ENCODE measurements at places on chromosomes 13 and 19.

GRCh38 chr19:5436106-5436947, 18.9 kb upstream of the ZNRF4 start:
- no peak for DNase-seq

- no peak for DNase-seq
Observed at GRCh38 chr13:50070186-50070585, 54.9 kb downstream of the KCNRG start.

DNA sequence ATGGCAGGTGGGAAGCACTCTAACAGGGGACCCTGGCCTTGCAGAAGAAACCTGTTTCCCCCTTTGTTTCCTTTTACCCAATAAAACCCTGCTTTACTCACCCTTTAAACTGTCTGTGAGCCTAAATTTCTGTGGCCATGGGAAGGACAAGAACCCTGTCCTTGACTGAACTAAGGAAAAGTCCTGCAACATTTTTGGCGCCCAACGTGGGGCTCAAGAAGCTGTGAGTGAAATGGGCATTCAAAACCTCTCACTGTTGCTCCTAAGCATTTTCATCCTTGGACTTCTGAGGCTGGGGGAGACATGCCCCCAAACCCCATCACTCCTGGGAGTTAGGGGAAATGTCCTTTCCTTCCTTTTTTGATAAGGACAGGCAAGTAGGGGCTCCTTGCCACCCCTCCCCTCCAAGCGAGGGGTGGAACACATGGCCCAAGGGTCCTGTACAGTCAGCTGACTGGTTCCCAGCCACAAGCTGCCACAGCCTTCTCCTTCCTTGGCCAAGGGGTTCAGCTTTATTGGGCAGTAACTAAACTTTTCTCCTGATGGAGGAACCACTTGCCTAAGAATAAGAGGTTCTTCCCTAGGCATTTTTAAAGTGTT, 381.6 kb downstream of the KLF5 start:
- no peak for DNase-seq

DNA sequence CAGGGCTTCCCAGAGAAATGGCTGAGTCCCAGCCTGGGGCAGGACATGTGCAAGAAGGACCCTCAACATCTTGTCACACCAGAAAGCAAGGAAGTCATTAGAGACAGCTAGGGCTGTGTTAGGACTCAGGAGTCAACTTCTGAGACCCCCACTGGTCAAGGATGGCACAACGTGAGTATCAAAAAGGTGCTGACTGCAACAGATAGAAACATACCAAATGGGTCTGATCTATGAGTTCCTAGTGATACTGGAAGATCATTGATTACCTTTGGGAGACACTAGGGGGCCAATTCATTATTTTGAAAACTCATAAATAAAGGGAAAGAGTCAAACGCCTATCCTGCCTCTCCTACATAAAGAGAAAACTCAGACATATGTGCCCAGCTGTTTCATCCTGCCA, 73.5 kb upstream of the GJB6 start:
- DNase-seq, result no peak

- DNase-seq, result no peak
Observed at GRCh38 chr13:100473087-100473486, 115.5 kb downstream of the GGACT start.

GRCh38 chr19:2361246-2362045, 1.4 kb downstream of the TMPRSS9 start:
- no peak for DNase-seq

GRCh38 chr13:110647365-110647737, 32.0 kb downstream of the NAXD start:
- no peak for DNase-seq

DNA sequence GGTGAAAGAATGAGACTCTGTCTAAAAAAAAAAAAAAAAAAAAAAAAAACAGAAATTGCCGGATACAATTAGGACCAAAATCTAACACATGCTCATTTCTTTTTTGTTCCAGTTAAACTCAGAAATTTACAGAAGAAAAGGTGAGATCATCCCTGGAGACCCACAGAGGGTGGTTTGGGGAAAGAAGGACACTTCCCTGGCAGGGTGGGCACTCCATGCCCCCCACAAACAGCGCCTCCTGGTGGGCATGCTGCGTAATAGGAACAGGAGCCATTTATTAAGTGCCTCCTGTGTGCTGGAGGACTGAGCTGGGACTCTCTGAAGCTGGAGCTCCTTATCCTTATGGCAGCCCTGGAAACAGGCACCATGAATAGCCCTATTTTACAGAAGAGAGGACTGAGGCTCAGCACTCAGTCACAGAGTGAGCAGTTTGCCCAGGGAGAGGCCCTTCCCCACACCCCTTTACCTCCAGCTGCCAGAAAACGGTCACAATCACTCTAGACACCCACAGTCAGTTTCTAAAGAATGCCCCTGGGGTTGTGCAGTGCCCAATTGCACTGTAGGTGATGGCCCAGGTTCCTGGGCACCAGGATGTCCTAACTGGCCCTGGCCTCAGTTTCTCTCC, 10.1 kb downstream of the C19orf38 start:
- no peak for DNase-seq

GRCh38 chr13:59342400-59342799, 821.3 kb downstream of the DIAPH3 start:
- DNase-seq, result no peak

GRCh38 chr19:41804336-41804735, 7.9 kb downstream of the CEACAM3 start:
- no peak for DNase-seq

DNA sequence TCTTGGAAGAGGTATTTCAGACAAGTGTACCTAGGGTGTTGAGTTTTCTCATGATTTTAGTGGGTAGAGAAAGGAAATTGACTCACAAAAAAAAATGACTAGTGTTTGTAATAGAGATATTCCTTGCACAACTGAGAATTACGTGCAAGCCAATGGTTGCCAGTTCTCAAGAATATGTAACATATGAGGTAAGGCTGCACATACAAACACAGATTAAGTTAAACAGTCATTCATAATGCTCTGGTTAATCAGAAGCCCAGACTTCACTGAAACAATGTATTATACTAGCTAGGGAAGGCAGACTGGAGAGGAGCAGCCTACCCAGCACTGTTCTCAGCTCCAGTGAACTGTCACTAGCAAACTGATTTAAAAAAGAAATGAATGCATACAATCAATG, 418.3 kb downstream of the DIAPH3 start:
- no peak for DNase-seq

DNA sequence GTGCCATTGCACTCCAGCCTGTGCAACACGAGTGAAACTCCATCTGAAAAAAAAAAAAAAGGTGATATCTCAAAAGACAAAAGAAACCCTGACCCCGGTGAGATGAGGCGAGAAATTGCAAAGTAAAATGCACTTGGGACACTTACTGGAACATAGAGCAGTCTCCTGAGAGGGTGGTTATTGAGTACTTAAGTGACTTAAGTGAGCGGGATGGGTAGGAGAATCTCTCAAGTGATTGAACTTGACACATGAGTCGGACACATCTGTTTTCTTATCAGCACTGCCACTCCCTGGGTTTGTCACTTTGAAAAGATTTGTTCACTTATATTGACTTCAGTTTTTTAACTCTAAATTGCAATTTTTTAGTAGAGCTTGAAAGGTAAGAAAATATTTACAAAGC, 2.8 kb downstream of the ZNF429 start:
- DNase-seq, result no peak

DNA sequence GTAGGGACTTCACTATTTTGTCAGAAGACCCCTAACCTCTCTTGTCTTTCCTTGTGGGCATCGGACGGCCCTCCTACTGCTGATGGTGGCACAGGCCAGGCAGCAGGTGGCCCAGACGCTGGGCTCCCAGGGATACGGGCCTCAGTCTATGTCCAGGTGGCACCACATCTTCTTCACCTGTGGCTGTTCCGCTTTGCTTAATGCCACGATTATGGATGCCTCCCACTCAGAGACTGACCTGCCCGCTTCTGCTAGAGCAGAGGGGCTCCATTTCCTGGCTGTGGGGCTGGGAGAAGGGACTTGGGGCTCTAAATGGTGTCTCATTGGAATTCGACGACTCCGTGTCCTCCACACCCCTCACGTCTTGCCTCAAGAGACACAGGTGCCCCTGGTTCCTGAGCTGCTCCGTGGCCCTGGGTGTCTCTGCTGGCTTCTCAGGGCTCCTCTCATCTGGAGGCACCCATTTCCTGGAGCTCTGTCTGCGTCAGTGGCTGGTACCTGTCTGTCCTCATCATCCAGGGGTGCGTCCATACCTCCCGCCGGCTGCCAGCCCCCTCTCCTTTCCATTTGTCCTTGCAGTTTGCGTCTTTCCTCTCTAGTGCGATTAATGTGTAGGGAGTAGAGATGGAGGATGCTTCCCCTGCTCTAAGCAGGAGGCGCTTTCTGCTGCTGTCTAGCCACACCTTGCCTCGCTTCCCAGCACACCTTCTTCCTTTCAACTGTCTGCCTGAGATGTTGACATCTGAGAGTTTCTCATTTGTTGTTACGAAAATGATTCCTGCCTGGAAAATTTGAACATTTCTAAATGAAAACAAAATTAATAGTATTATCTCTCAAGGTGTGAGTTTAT, 63.4 kb downstream of the TEX29 start:
- DNase-seq, result no peak
